HFFc6 (cell line): ENCODE measurements at places on chromosomes 1 and 21. TPM values are rescaled to one million over a fixed set of nuclear protein-coding genes. Genes with fewer than 3 reads are reported as not detected.

DNA sequence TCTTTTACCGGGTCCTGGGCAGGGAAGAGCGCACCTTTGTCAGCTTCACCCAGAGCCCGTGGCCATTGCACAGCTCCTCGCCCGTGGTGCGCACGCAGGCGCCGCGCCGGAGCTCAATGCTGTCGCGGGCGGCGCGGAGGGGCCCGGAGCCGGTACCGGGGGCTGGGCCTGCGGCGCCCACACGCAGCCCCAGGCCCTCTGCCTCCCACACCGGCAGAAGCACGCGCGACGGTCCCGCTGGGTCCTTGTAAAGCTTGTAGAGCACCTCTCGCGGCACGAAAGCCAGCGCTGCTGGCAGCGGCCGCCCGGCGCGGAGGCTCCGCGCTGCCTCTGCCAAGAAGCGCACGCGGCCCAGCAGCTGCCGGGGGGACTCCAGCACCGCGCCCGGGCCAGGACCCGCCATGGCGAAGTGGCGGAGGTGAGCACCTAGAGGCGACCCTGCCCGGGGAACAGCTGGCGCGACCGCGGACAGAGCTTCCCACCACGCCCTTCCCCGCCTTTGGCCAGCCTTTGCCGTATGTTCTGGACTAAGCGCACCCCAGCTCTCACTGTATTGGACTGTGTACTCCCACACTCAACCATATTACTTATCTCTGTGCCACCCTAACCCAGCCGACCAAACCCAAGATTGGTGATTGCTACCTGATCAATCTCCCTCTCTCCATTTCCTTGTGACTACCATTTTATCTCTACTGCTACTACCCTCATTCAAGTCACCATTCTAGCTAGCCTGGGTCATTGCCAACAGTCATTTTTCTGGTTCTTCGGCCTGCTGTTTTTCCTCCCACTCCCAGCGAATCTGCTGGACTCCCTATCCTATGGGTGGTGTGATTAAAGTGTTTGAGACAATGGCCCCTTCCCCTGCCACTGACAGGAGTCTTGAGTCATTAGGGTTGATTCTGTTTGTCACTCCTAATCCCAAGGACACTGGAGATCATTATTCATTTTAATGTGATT lies at the start of gene HECTD3:
Gene HECTD3, minus strand, starts transcription at position 470 of the 957 bp plus-strand sequence. Its CDS starts 67 bp downstream, at position 403.
- DNase-seq: peak; percentile 50

DNA sequence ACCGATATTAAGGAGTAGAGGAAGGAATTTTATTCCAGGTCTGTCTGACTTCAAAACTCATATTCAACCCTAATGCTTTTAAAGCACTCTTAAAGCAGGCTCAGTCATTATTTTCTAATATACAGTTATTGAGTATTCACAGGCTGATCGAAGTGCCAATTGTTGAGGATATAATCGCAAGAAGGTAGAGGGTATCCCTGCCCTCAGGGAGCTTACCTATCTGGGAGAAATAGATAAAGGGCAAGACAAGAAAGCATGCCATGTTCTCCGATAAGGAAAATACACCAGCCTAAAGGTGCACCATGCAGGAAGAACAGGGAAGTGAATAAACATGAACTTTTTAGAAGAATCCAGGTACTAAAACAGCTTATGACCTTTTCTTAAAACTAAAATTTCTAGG lies 361.2 kb downstream of the SMYD3 start:
- no peak for DNase-seq

DNA sequence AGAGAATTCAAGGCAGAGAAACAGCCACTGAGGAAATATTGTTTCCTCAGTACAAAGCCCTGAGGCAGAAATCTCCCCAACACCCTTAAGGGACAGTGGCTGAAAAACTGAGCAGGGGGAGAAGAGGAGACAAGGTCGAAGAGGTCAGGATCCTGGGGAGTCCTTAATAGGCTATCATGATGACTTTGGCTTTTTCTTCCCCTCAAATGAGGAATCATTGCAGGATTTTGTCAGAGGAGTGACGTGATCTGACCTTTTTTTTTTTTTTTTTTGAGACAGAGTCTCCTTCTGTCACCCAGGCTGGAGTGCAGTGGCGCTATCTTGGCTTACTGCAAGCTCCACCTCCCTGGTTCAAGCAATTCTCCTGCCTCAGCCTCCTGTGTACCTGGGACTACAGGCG lies 10.2 kb downstream of the MAP7D1 start:
- DNase-seq: no peak

- no peak for DNase-seq
Measured at GRCh38 chr1:185987611-185988321, 253.6 kb downstream of the HMCN1 start.

DNA sequence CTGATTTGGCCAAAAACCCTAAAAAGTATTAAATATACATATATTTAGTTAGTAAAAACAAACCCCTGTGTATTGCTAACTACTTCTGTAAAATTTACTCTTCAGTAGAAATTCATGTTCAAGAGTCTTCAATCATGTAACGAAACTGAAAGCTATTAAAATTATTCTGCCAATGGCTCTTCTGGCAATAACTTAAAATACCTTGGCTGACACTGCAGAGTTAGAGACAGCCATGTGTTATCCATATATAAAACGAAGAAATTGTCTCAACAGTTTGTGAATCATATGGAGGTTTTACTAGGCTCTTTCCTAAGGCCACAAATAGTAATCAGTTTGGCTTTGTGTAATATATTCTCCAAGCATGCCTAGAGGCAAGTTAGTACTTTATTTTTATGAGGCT lies 357.2 kb downstream of the COL11A1 start:
- DNase-seq: no peak

GRCh38 chr1:90862782-90863181 lies 145.7 kb upstream of the BARHL2 start:
- no peak for DNase-seq

DNA sequence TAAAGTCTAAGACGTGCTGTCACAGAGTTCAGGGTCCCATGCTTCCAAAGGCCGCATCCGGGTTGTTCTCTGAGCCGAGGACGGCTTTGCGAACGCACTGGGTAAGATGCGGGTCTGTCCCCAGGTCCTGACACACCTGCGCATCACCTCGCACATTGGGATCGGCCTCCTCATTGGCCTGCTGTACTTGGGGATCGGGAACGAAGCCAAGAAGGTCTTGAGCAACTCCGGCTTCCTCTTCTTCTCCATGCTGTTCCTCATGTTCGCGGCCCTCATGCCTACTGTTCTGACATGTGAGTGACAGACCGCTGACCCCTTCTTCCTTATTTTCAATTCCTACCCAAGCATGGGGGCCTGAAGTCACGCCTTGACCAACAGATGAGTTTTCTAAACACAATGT lies 25.3 kb downstream of the TFF3 start:
- DNase-seq: no peak

GRCh38 chr1:184358256-184358655 lies 28.6 kb upstream of the C1orf21 start:
- no peak for DNase-seq

DNA sequence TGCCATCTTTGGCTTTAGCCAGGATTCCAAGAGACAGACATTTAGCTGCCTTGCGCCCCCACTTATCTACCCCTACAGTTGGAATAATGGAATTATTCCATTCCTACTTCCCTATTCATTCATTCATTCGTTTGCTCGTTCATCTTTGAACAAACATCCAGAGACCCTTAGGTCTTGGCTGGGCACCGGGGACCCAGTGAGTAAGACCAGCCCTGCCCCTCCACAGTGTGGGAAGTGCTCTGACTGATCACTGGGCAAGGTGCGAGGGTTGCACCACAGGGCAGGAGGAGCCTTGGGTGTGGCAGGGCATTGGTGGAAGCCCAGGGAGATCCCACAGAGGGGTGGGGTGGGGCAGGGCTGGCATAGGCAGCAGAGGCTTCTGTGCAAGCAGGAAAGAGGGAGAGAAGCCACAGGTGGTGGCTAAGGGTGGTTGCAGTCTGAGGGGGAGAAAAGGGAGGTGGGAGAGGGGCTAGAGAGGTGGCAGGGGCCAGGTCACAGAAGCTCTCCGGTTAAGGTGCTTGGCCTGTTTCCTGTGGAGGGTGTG lies 35.0 kb upstream of the TMEM61 start:
- no peak for DNase-seq

DNA sequence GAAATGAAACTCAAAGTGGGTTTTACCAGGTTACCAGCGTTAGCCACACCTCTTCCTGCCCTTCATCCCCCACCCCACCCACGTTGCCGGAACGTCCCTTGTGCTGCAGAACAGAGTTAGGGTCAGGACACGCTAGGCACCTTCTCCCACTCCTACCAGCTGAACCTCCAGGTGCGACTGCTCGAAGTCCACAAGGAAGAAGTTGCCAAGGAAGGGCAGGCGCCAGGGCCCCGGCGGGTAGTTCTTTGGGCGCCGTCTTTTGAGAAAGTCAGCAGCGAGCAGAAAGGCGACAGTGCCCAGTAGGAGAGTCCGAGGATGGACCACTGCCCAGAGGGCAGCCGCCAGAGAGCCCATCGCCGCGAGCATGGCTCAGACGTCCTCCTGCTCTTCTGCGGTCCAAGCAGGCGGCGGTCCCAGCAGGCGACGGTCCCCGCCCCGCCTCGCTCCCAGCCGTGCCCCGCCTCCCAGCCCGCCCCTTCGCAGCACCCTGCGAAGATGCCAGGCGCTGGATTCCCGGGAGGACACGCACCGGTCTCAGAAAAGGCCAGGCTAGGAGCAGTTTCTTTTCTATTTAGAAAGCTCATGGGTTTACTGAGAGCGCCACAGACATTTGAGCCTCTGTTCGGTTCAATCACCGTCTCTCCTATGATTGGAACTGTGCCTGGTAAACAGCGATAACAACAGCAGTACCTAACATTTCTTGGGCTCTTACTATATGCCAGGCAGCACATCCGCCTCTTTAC lies at the start of gene CYP2J2:
Gene CYP2J2, minus strand, starts transcription at position 393 of the 743 bp plus-strand sequence. Its CDS starts 27 bp downstream, at position 366.
- DNase-seq: no peak

GRCh38 chr21:22609802-22610201 lies 1611.6 kb downstream of the NCAM2 start:
- DNase-seq: no peak

DNA sequence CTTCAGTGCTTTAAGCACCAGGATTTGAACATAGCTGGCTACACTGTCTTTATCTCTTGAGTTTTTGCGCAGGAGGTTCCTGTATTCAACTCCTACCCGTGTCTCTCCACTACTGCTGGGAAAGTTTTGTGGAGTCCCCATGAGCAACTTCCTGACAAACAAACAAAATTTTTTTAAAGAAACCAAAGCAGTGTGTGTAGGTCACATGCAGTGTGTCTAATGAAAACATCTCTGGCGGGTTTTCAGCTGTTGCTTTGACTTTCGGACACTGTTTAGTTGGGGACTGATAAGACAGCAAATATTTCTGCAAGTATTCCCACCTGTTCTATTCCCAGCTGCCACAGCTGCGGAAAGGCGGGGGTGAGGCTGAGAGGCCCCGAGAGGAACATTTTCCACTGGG lies 2.0 kb downstream of the PSEN2 start:
- no peak for DNase-seq

DNA sequence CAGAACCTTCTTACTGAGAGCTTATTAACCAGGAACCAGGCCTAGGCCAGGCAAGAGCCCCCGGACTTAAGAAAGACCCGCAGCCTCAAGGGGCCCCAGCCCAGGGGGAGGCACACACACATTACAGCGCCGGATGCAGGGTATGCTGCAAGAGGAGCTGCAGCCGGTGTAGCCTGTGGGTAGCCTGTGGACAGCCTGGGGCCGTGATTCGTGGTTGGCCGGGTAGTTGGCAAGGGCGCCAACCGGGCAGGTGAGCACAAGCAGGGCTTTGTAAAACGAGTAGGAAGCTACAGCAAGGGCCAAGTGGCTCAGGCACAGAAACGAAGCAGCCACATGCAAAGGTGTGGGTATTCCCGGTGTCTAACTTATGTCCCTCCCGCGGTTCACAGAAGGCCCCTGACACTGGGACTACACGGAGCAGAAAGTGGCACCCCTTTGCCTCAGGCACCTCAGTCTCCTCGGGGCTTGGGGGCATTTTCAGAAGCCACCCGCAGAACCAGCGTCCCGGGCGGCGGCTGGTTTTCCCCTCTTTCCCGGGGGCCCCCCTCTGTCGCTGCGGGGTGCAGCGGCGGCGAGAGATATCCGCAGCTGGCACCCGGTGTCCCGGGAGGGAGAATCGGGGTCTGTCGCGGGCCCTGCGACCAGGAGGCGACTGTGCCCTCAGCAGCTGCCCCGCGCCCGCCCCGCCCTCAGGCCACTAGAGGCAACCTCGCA lies 40.8 kb downstream of the KIAA1614 start:
- DNase-seq: no peak

DNA sequence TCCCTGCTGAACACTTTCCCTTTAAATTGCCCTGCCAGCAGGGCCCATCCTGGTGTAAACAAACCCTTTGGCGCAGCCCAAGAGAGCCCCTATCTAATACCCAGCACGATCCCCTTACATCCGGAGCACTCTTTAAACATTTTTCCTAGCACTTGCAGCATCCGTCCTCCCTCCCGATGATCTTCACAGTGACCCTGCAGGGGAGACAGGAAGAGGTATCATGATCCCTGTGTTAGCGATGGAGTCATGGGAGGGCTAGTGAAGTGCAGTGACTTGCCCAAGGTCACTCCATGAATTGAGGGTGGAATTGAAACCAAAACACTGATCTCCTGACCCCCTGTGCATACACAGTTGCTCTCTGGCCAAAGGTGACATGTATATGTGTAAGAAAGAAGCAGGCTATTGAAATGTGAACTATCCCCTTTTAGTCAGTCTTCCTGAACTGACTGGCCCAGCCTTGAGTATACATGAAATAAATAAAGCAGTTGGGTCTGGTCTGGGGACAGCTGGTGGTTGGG lies 9.8 kb upstream of the KCNQ4 start:
- DNase-seq: no peak

GRCh38 chr1:241645199-241645598 lies 5.0 kb upstream of the CHML start:
- no peak for DNase-seq

GRCh38 chr1:16172964-16173446 lies 17.1 kb upstream of the EPHA2 start:
- peak; percentile 53 for DNase-seq

DNA sequence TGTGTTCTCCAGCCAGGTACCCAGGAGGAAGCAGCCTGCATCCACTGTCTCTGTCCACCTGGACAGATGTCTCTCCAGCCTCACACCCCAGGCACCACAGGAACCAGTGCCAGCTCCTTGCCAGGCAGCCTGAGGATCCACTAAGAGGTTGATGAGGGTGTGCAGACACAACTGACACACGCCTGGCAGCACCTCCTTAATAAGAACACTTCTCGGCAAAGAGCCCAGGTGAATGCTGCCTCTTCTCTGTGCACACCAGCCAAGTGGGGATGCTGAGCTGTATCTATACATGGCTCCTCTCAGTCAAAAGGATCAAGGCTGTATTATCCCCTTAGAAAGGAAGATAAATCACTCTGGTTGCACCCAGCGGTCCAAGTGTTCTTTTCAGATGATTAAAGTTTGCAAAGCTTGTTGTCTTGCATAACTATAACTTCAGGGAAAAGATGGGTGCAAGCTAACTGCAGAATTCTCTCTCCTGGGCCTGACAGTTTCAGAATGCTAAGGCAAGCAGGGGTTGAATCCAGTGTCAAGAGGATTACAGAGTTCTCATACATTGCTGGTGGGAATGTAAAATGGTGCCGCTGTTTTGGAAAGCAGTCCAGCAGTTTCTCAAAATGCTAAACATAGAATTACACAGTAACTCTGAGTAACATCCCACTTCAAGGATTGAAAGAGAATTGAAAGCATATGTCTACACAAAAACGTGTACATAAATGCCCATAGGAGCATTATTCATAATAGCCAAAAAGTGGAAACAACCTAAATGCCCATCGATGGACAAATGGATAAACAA lies 3.7 kb upstream of the CAPN8 start:
- DNase-seq: no peak

- peak; percentile 62 for DNase-seq
Measured at GRCh38 chr1:27689423-27690173, 17.6 kb upstream of the IFI6 start.

- no peak for DNase-seq
Measured at GRCh38 chr1:226960256-226960655, 20.2 kb downstream of the COQ8A start.

THEM5 gene
- not detected in 3 replicates for total RNA-seq

A3GALT2 gene
- total RNA-seq: not detected in 3 replicates

KPRP gene
- total RNA-seq: not detected in 3 replicates

RIPPLY3 gene
- total RNA-seq: not detected in 3 replicates

NTNG1 gene
- 1.7 to 11.4 TPM (median 7.3 TPM) in 3 replicates for total RNA-seq

SFN gene
- 0.11 to 0.22 TPM in 2 of 3 replicates, not detected in the other for total RNA-seq
